Globus pallidus (tissue), 1 donor: ENCODE measurements at places on chromosomes 5 and 9.

DNA sequence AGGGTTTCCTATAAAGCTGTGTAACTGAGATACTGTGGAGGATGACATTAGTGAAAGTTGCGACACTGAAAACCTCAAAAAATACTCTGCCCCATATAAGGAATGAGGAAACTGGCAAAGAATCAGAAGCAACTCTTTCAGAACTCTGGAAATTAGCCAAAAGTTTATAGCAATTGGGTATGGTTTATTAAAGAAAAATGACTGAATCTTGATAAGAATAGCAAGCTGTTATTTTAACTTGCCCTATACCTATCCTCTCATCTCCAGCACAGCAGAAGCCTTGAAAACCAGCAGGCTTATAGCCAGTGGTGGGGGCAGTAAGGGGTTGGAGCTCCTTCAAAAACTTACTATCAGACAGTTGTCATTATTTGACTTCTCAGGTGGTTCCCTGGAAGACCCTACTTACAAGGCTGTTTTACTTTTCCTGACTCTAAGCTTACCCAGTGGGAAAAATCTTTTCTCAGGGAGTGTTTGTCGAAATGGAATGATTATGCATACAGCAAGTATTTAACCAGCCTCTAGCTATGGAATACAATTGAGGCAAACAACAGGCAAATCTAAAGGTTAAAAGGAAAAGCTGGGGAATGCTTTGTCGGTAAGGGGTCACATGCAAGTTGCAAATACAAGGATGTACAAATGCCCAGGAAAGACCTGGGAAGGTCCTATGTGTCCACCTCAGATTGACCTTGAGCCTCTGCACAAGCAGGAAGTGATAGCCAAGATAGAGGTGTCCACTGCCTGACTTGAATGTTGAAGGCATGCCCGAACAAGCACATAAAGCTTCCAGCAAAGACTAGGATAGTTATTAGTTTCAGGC lies 21.0 kb upstream of the FAM151B start:
- no peak for DNase-seq

DNA sequence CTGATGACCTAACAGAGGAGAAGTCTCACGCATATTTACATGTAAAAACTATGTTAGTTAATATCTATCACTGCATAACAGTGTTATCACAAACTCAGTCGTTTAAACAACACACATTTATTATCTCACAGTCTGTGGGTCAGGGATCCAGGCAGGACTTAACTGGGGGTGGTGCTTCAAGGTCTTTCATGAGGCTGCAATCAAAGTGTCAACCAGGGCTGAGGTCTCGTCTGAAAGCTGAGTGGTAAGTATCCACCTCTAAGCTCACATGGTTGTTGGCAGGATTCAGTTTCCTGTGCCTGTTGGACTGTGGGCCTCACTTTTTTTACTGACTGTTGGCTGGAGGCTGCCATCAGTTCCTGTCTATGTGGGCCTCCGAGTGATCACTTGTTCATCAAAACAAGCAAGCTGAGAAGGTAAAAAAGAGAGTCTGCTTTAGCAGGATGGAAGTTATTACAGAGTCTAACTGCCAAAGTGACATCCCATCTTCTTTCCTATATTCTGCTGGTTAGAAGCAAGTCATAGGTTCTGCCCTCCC lies 188.6 kb downstream of the CARTPT start:
- DNase-seq: no peak

DNA sequence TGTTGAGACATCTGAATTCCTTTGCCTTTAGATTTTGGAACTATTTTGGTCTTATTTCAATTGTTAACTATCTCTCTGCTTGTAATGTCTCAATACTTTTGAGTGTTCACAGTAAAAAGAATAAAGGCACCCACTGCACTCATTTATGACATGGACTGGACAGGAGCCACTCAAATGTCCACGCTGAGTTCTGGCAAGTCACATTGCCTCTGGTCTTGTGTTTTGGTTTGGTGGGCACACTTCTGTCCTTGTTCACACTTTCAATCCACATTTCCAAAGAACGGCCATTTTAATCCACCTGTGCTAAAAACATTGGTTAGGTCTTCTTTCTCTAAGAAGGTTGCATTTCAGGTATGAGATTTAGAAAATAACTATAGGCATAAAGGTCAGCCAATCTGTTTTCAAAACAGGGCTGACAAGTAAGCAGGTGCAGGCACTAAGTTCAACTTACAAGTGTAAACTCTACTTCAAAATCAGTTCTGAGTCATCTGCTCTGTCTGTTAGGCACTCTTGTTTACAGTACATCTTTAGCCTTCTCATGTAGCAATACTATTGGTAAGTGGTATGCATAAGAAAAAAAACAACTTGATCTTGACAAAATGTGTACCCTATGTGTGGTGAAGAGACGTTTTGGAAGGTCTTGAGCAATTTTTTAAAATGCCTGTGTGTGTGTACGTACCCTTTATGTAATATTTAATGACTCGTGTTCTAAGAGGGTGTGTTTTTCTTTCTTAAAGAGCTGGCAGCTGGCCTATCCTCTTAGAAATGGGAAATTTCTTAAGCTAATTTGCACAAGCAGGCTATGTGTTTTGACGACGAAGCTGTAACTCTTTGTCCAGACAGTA lies 31.5 kb upstream of the ZFAND5 start:
- no peak for DNase-seq

- DNase-seq: no peak
Measured at GRCh38 chr5:83767409-83767992, 46.8 kb upstream of the HAPLN1 start.

DNA sequence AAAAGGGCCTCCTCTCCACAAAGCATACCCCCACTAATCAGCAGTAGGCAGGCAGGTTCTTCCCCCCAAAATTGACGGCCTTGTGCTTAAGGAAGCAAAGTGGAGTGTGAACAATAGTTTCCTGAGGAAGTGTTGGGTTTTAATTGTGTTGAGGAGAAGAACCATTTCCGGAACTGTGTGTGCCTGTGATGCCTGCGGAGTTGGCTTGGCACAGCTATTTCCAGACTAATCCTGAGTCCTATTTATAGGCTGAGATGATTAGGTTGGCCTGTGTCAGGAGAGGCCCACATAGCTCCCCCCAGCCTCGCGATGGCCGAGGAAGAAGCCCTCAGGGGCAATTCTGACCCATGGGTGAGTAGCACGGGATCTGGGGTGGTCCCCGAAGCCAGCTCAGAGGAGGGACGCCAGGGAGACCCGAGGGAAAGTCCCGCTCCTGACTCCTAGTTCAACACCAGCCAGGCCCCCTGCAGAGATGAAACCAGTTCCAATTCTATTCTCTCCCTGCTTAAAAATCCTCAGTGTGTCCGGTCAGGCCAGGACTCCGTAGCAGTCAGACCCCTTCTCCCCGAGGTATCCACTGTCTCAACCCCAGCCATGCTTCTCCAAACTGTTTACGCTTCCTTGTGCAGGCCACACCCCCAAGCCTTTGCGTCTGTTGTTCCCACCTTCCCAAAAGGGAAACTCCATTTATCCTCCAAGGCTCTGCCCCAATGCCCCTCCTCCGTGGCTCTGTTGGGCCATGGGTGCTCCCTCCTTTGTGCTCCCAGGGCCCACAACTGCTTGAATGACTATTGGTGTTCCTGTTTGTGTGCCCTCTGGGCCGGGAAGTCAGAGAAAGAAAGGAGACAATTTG lies 18.1 kb downstream of the GSN start:
- DNase-seq: peak; percentile 75
